Activated naive CD4-positive, alpha-beta T cell treated with anti-CD3 and anti-CD28 coated beads, Interleukin-2, amount 50 U/mL, for 72 hours (primary cell): ENCODE measurements at places on chromosomes 1 and 21.

DNA sequence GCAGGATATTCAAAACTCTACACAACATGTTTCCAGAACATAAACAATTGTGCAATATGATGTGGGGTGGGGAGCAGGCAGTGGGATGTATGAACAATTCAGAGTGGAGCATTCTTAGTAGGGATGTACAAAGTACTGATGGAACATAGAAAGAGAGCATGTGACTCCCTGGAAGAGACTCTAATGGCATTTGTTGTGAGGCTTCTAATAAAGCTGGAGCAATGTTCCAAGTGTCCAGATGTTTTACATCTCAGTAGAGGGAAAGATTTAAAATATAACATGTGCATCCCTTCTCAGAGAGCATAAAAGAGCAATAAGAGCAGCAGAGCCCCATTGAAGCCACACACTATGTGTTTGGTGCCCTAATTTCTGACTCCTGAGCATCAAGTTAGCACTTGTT is 116.5 kb downstream of the BRINP2 start:
- no peak for DNase-seq

DNA sequence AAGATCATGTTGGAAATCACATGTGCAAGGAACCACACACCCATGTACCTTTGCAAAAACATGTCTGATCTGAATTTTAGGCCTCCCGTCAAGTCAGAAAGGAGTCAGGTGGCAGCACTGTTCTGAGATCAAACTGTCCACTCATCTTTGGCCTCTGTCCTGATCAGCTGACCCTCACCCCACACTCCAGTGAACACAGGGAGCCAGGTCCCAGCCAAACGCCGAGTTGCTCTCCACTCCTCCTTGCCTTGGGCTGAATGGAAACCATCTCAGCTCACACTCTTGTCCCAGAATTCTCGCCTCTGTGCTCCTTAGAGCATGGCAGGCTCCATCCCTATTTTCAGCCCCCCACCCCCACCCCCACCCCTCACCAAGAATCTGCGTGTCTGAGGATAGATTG is 4.6 kb upstream of the RNF186 start:
- DNase-seq = no peak

DNA sequence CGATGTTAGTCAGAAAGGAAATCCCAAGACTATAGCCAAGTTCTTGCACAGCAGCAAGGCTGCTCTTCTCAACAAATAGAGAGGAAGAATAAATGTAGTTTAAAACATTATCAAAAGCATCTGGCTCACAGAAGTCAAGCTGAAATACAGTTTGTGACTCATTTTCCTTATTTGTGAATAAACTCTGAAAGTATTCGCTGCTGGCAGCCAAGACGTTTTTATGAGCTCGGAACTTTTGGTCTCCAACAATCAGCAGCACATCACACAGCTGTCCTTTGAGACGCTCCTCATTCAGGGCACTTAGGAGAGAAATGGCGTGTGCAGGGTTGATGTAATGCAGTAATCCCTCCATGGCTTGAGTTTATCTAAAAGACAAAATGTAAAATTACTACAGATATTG is 16.4 kb downstream of the ZBTB21 start:
- DNase-seq = no peak

- no peak for DNase-seq
Observed at GRCh38 chr1:33391343-33392078, 39.4 kb downstream of the PHC2 start.

- no peak for DNase-seq
Observed at GRCh38 chr1:212979340-212980122, 29.2 kb downstream of the VASH2 start.

GRCh38 chr1:29811727-29812407 is 575.5 kb downstream of the PTPRU start:
- DNase-seq = no peak

DNA sequence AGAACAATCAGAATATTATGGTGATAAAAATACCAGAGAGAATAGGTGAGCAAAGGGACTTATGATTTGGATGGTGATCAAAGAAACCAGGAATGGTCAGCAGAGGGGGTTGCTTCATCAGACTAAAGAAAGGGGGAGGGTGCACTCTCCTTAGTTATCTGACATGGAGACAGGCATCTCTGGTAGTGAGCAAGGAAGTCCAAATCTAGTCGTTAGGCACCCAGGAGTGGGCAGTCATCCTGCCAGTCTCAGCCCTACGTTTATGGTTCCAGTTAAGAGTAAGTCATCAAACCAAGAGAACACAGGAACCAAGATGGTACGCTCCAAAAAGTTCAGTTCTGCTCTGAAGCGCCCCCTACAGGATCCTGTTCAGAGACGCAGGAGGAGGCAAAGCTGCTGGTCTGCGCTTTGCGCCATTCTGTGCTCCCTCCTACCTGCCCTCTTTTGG is 28.6 kb downstream of the EBNA1BP2 start:
- DNase-seq = no peak

- no peak for DNase-seq
Observed at GRCh38 chr1:27383039-27383605, at the start of gene CD164L2. Gene CD164L2 (minus strand): TSS chr1:27383333. CDS start chr1:27383239, 94 bp downstream.

DNA sequence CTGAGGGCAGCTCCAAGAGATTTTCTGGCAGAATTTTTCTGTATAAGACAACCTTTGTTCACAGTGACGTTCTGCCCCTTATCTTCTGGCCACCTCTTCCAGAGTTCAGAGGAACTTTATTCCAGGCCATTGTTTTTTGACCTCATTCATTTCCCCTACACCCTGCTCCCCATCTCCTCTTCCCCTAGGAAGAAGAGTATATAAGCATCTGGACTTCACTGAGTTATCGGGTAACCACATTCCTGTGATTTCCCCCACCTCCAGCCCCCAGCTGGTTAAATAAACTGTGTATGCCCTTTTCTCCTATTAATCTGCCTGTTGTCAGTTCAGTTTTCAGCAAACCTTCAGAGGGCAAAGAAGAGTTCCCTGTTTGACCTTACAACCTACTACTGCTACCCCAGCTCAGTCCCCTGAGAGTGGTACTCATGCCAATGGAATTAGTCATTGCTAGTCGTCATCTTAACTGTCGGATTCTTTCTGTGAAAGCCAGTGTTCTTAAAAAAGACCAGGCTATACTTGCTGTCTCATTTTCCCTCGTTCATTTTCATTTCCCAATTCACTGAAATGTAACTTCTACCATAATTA is 14.3 kb upstream of the ALG14 start:
- DNase-seq = no peak
